ENCODE measurements at places on chromosomes 3 and 15.

GRCh38 chr3:112056451-112056929 lies 22.0 kb downstream of the TMPRSS7 start:
- DNase-seq = peak; percentile 56

GRCh38 chr15:34737477-34737876 lies 17.3 kb downstream of the GJD2 start:
- DNase-seq = no peak

- DNase-seq = no peak
These were observed 22.2 kb upstream of the MAP3K13 start for GRCh38 chr3:185340751-185341150.

GRCh38 chr3:177615015-177615414 lies 417.7 kb upstream of the TBL1XR1 start:
- peak; percentile 56 for DNase-seq

Data from mesenchymal stem cell (in vitro differentiated cells and primary cell).